ENCODE measurements at places on chromosomes 16 and 17.

- peak; percentile 35 for DNase-seq
Observed at GRCh38 chr17:17749025-17749772, 67.9 kb downstream of the RAI1 start.

GRCh38 chr17:58184986-58185761 is 7.4 kb upstream of the EPX start:
- no peak for DNase-seq

DNA sequence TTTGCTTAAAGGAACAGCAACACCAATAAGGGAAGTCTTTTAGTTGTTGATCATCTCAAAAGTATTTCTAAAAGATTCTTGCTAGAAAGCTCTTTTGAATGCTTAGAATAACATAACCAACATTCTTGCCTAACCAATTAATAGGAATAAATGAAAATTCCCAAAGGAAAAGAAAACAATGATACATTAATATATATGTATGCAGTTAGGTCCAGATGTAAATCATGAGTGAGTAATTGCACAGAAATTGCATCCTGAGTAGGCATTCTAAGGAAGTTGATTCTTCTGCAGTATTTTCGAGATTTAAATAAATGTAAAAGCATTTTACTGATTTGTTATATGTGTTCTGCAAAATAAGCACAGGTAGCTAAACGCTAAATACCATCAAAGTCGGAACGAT is 22.1 kb downstream of the COX10 start:
- no peak for DNase-seq

DNA sequence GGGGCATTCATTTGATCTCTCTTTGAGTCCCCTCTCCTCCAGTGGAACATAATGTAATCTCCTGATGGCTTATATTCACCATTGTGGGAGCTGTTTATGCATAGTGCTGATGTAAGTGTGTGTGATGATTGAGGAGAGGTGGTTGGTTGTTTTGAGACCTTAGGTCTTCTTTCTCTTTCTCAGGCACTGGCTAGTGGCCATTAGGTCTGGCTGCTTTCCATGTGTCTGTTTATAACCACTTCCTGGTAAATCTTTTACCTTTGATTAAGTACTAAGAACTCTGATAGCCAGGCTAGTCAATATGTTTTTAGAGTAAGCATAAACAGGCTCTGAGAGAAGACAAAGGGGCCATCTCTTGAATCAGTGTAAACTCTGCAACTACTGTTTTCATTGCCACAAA is 27.9 kb downstream of the VAT1L start:
- DNase-seq = no peak

GRCh38 chr17:60155815-60156214 is 6.0 kb downstream of the CA4 start:
- no peak for DNase-seq

All from NCI-H1694 treated with DMSO at 0.1 percent for 48 hours (cell line).